ENCODE measurements at places on chromosomes 4 and X. TPM values are rescaled to one million over a fixed set of nuclear protein-coding genes. Genes with fewer than 3 reads are reported as not detected.

GRCh38 chr4:180664766-180665368 is 1578.3 kb upstream of the TENM3 start:
- DNase-seq, result peak; percentile 68

Gene GDPD2
- not detected for total RNA-seq

- no peak for DNase-seq
These were observed 718 bp downstream of the SPIN3 start for GRCh38 chrX:56994375-56995270.

Gene LDB2
- total RNA-seq, result 13.6 TPM

- DNase-seq, result no peak
These were observed 577.7 kb upstream of the GALNTL6 start for GRCh38 chr4:171235521-171235920.

Gene CFAP99
- total RNA-seq, result not detected

- no peak for DNase-seq
These were observed 13.8 kb upstream of the PLXNB3 start for GRCh38 chrX:153750127-153750774.

DNA sequence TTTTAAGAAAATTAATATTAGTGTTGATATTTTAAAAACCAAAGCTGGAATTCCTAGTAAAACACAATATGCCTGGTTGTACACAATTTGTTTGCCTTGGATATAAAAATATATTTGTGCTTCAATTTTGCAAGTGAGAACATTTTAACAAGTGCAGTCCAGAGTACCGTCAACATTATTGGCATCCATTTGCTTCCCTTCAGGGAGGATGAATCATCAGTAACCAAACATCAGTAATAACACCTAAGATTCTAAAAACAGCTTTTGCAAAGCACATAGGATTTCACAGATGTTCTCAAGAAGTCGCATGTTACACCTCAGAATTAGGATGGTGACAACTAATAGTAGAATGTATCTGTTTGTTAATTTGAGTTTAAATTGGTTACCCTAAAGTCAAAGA is 262.6 kb upstream of the BMP3 start:
- no peak for DNase-seq

Gene ZNF518B
- 19.9 TPM for total RNA-seq

- no peak for DNase-seq
These were observed 114.2 kb downstream of the COMMD8 start for GRCh38 chr4:47349326-47349725.

DNA sequence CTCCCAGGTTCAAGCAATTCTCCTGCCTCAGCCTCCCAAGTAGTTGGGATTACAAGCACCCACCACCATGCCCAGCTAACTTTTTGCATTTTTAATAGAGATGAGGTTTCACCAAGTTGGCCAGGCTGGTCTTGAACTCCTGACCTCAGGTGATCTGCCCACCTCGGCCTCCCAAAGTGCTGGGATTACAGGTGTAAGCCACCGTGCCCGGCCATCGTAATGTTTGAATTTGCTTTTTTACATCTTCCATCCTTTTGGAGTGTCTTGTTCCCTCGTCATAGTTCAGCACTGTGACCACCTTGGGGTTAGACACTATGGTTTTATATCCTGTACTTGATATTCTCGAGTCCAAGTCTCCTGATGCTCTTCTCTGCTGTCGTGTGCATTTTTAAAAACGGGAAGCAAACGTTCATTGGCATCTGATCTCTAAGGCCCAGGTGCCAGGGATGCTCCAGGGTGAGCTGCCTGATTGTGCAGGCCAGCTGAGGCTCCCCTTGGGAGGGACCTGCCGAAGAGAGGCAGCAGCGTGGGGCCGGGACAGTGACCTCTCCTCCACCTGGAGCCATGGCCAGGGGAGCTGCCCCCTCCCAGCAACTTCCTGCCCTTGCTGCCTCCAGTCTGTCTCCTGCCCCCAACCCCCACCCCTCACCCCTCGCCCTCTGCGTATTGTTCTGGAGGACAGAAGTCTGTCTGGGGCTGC is 16.7 kb downstream of the DGKQ start:
- no peak for DNase-seq

DNA sequence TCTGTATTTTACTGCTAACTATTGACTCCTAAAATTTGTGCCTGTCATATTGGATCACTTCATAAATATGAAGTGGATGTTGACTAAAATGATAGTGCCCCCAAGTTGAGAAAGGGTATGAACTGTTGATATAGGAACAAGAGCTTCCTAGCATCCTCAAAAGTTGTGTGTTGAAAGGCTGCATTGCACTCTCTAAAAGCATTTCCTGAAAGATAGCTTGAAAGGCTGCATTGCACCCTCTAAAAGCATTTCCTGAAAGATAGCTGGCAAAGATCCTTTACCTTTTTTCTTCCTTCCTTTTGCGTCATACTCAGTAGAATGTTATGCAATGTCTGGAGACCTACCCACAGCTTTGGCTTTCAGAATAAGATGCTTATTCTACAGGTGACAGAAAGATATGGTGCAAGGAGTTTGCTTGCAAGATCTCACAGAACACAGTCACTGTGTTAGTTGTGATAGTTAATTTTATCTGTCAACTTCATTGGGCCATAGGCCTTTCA is 274.6 kb upstream of the GALNTL6 start:
- no peak for DNase-seq

DNA sequence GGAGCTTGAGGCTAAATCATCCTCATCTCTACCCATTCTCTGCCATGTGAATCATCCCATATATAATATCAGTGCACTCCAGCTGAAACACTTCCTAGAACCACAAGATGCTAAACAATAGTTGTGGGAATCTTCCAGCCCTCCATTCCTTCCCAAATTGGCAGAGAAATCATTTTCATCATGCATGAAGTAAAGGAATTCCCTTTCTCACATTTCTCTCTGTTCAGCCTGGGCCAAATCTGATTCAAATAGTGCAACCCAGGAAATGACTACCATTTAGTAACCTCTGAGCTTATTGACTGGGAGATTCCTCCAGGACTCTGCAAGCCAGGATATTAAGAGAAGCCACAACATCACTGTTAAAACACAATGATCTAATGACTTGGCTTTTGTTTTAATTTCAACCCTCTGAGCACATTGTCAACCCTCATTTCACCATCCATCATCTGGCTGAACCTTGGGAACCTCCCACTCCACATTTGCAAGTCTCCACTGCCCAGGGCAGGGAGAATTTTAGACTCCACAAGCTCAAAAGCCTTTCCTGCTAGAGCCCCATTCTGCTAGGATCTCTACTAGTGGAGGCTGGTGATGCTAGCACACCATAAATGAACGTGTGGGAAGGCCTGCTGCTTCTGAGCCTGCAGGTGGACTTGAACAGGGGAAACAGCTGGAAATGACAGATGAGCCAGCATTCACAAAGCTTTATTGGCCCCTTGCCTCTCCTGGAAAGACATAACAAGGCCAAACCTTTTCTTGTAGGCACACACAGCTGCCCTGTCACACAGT is 133.9 kb downstream of the TET2 start:
- DNase-seq, result no peak

Gene APLN
- total RNA-seq, result not detected

GRCh38 chrX:36978886-36979285 is 29.3 kb upstream of the FAM47C start:
- no peak for DNase-seq

GRCh38 chrX:49309401-49309981 is 6.0 kb downstream of the GAGE10 start:
- DNase-seq, result peak; percentile 55

DNA sequence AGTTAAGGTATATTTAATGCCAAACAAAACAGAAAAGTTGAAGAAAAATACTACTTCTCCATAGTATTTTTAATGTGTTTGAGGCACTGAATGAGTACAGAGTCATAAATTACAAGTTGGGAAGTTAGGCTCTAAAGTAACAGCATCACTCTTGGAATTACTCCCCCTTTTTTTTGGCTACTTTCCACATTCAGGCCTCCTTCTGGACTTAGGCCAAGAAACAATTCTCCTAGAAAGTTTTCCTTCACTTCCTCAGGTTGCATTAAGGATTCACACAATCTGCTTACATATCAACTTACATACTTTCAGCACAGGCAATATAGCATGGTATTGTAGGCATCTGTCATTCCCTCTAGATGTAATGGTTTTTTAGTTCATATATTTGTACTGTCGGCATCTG is 52.1 kb downstream of the TMEM165 start:
- no peak for DNase-seq

DNA sequence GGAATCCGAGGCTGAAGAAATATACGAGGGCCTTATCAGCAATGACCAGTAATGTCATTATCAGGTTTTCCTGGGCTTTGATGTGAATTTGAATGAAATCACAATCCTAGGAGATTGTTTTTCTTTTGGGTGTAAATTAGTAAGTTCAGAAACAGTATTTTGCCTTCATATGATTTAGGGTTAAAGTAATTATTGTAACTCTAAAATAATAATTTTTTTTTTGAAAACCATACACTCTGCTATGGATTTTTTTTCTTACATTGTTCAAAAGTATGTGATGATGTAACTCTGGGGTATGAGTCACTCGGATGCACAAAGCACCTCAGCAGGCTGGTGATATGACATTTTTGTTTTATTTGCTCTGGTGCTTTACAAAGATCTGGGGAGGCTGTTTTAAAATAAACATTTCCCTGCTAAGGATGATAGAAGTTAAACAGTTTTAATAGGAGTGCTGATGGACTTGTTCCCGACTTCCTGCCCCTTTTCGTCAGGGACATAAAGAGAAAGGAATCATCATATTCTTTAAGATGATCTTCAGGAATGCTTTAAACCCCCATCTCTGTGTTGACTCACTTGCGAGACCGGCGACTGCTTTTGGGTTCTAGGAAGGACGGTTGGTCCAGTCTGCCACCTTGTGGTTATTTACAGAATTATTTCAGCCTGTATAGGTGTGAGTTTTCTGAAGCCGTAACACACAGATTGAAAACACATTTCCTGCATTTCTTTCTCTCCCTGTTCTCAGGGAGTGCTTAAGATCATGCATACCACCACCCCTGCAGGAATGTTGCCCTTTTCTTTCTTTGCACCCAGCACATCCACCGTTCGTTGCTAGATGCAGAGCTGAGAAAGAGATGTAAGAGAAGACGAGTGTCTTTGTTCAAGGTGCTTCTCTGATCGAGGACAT is 72.5 kb downstream of the RAPGEF2 start:
- DNase-seq, result peak; percentile 40

GRCh38 chr4:101287324-101287723 is 60.0 kb downstream of the PPP3CA start:
- peak; percentile 14 for DNase-seq

Gene PTTG2
- total RNA-seq, result 0.82 TPM

GRCh38 chr4:144656850-144657249 is 10.9 kb downstream of the HHIP start:
- DNase-seq, result no peak

- no peak for DNase-seq
These were observed 35.7 kb upstream of the FAM241A start for GRCh38 chr4:112109360-112110058.

Gene PCDH19
- total RNA-seq, result not detected

Gene PHOX2B
- not detected for total RNA-seq

- DNase-seq, result no peak
These were observed 68.5 kb upstream of the MXD4 start for GRCh38 chr4:2330091-2331042.

DNA sequence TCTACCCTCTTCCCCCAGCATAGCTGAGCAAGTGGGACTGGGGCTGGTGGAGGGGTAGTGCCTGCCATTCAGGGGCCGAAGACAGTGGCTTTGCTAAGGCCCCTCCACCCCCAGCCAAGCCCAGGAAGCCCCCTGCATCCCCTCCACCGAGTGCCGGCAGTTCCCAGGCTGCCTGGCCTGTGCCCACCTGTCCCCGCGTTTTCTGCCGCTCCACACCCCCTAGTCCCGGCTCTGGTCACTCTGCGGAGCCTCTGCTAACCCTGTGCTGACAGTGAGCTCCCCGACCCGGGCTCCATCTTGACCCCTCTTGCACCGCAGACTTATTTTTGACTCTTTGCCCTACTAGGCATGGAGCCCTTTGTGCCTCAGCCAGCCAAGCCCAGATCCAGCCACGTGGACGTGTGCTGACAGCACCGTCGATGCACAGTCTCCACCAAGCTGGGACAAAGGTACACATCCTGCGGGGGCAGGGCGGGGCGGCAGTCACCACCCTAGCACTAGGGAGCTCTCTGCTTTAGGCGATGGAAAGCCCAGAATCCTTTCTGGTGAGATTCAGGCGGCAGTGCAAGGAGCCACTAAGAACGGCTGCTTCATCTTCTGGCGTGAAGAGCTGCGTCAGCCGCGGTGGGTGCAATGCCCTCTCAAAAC is 96.6 kb downstream of the PHKA2 start:
- DNase-seq, result peak; percentile 19

GRCh38 chrX:17566740-17567139 is 170.6 kb upstream of the SCML1 start:
- no peak for DNase-seq

Gene USP17L25
- total RNA-seq, result not detected

DNA sequence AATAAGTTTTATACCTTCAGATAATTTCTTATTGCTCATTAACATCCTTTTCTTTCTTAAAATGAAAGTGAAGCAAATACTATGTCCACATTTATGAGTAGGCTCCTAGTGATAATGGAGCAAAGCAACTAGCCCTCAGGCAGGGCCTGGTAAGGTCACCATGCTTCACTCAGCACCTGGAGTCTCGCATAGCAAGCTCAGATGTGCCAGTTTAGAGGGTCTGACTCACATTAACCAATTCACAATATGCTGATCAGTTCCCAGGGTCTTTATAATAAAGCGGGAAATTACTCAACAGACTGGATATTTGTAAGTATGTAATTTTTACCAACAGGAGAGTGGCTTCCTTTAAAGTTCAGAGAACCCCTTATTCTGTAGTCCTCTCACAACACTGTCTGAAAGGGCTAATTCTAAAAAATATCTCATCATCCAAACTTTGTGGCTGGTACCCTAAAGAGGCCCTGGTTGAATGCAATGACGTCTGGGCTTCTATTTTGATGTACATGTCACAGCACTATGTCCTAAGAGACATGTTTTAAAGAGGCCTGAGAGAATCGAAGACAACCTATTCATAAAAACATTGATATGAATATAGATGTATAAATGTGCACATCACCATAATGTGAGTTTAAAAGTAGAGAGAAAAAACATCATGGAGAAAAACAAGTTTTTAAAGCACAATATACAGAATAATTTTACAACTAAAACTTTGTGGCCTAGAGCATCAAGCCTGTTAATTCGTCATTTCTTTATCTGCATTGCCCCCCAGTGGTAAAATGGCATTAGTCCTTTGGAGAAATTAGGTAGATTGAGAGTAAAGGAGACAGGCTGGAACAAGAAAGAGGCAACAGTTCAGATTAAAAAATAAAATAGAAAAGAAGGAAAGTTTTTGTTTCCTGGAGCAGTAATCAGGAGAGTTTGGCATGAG is 44.3 kb downstream of the IL21 start:
- DNase-seq, result no peak

DNA sequence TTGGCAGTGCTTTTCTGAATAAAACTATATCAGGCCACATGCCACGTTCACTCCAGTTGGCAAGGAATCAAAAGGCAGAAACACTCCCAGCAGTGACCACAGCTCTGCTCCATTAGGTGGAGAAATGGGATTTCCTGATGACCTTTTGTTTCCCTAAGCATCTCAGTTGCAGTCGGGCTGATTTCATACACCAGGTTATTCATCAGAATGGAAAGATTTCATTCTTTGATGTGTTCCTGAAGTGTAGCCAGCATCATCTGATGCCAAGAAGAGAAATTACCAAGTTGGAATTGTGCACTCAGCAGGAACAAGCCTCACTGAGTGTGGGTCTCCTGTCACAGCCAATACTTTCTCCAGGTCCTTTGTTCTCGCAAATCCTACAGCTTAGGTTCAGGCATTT is 193.7 kb downstream of the SPATA18 start:
- DNase-seq, result no peak
